Midbrain (tissue), 1 donor: ENCODE measurements at places on chromosomes 12 and 14.

- DNase-seq: no peak
These were observed 22.1 kb downstream of the IL26 start for GRCh38 chr12:68203460-68203875.

- DNase-seq: no peak
These were observed 8.9 kb downstream of the DDHD1 start for GRCh38 chr14:53144244-53144643.

GRCh38 chr12:104407922-104408321 is 48.8 kb upstream of the CHST11 start:
- DNase-seq: no peak

DNA sequence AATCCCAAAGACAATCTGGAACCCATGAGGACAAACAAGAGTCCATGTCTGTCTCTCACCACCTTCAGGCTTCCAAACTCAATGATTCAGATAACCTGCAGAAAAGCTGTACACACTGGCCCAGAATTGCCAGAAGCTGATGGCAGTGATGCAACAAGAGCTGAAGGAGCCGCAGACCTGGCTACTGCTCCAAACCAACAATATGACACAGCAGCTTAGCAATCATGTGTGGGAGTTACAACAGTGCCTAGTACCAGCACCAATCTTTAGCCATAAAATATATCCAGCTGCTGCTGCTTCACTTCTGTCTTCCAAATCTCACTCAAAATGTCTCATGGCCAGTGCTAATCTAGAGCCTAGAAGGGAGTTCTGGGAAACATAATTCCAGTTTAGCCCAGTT is 22.0 kb downstream of the RPS6KA5 start:
- no peak for DNase-seq

DNA sequence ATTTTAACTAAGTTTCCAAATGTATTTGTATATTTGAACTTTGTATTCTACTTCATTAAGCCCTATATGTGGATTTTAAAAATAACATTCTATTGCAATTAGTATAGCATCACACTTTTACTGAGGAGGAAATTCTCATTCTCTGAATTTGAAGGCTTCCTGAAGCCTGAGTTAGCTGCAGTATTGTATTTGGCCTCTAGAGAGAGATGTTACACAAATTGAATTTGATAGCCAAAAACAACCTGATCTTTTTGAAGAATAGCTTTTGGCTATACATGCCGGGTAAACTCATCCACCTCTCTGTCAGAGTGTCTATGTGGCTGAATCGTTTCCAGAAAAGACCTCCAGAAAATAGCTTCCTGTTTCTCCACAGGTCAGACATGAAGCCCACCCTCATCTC is 316.5 kb upstream of the OR4E1 start:
- peak; percentile 3 for DNase-seq

- DNase-seq: no peak
These were observed 426.7 kb downstream of the RAD51B start for GRCh38 chr14:68246074-68246785.

DNA sequence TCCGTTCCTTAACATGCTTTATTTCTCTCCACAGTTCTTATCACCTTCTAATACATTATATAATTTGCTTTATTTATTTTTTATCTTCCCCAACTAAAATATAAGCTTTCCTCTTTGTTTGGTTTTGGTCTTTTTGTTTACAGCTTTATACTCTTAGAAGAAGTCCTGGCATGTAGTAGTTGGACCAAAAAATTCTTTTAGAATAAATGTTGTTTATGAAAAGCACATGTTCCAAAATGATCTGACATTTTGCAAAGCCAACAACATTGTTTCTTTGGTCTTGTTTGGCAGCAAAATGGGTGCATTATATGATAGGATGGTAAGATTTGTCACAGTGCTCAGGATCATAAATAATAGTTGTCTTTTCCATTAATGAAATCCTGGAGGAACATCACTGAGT is 312.5 kb downstream of the LRIG3 start:
- no peak for DNase-seq

DNA sequence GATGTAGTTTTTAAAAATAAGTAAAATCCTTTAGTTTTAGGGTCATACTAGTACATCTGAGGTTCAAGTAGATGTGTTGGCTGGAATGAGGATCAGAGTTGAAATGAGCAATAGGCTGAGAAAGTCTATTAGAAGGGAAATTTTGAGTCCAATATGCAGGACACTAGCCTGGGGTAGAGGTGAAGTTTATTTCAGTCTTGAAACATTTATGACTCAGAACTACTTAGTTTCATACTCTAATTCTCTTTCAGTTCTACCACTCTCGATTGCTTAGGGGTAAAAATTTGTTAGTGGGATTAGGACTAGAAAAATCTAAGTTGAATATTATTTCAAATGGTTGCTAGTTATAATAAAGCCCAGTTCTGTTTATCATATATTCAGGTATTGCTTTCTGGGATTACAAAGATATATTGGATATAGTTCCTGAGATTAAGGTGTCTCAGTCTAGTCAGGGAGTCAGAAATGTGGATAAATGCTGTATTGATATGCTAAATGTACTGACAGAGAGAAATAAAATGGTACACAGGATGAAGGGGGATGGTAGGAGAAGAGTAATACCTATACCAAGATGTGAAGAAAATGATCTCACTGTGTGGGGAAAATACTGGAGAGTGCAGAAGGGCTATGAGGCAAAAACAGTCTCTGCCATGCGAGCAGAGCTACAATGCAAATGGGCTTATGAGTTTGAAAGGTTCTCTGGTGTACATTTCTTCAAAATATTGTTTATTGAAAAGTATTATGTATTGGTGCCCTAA is 395.8 kb upstream of the FBXO33 start:
- no peak for DNase-seq

- no peak for DNase-seq
These were observed 35.4 kb downstream of the ZDHHC17 start for GRCh38 chr12:76799362-76799761.

DNA sequence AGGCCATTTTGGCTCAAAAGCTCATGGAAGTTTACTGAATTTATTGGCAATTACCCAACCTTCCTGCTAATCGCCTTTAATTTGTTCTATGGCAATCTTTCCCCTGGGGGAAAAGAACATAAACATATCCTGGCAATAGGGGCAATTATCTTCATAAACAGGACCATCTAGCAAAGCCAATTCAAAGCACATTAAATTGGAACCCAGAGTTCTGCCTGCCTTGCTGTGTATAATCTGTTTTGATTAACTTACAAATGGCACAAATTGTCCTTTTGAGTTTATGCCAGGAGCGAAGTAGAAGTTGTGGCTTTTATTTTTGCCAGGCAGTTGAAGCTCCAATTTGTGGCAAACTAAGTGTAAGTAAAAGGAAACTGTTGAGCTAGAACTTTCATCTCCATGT is 68.6 kb downstream of the C12orf50 start:
- no peak for DNase-seq

DNA sequence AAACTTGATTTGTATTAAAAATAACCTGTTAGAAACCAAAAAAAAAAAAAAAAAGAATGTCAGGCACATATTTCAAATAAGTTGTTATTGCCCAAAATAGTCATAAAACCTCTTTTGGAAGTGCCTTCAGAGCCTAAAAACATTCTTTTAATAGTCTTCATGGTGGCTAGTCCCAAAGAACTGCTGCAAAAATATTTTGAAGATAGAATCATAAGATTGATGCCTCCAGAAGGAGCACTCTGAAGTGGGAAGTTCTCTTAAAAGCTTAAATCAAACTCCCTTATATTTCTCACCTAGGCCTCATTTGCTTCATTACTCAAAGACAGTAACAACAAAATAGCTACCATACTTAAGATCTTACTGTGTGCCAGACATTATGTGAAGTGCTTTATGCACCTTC is 27.2 kb upstream of the NT5DC3 start:
- no peak for DNase-seq

GRCh38 chr14:21088687-21089086 is 9.8 kb downstream of the ZNF219 start:
- DNase-seq: no peak
